ENCODE measurements at places on chromosomes 16 and 17. TPM values are rescaled to one million over a fixed set of nuclear protein-coding genes. Genes with fewer than 3 reads are reported as not detected.

DNA sequence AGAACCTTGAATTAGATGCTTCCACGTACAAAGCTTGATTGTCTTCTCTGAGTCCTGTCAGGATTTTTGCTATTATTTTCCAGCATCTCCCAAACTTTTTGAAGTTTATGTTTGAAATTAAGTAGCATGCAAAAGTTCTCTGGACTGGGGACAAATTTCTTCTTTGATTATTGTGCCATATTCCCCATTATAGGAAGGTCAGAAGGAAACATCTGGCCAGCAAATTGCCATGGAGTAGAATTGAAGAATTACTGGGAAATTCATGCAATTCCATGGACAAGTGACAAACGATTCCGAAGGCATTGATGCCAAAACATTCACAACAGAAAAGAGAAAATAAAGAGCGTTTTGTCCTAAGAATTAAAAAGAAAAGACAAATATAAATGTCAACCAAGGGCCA is 737.2 kb downstream of the CDH11 start:
- no peak for DNase-seq

DNA sequence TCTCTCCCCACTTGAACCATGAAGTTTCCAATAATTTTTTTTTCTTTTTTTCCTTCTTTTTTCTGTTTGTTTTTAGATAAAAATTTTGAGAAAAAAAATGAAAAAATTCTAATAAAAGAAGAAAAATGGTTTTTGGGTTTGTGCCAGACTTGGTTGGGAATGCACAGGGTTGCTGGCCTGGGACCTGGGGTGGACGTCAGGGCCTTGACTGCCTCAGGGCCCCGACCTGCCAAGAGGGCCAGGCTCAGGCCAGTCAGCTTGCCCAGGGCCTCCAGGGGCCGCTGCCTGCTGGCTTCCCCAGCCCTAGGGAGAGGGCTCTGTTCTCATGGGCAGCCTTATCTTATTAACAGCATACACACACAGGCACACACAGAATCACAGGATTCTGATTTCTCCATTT is 6.5 kb downstream of the TBX6 start:
- no peak for DNase-seq

DNA sequence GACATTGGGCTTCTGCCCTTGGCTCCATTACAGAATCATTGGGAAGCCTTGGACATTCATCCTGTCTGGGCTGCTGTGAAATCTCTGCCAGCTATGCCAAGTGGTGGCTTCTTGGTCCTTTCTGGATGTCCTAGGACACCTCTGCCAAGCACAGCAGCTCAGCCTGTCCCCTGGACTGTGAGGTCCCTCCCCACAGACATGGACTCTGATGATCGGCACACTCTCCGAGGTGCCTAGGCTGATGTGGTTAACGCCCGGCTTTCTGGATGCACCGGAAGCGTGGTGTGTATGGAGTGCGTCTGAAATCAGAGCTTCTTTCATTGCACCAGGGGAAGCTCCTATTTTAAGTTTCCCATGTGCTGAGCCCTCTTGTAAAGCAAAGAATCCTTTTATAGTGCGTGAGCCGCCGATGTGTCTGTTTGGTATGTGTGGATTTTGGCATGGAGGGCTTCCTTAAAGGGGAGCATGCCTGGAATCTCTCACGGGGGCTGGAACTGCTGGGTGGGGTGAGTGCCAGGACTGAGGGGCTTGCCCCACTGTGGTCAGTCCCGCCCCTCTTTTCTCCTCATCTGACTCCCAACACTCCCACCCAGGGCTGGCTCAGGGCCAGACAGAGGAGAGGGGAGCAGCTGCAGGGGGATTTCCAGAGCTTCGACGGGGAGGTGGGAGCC is 7.0 kb upstream of the ARHGAP23 start:
- DNase-seq: peak; percentile 80

DNA sequence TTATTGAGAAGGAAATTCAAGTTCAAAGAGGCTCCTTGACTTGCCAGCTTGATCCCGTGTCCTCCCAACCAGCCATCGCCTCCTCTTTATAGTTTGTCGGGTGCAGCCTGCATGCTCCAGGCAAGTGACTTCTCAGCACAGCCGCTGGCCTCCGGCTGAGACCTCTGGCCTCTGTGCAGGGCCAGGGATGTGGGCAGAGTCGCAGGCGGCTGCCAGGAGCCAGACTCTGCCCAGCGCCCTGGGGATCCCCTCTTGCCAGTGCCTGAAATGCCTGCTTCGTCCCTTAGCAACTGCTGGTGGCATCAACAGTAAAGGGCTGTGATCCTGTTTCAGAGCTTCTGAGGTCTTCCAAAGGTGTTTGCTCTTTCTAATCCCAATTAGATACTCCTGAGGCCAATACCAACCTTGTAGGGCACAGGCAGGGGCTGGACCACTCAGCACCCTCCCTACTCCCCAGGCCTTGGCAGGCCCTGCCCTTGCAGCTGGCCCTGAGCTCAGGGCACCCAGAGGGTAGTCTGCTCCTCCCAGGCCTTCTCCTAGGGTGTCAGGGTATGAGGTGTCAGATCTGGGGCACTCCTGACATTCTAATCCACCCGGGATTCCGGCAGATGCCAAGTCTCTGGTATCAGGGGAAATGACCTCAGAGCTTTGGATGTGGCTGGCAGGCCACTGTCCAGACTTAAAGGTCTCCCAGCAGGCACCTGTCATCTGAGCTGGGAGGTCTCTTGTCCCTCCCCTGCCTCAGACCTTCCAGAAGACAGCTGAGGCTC is 68.0 kb upstream of the SIAH1 start:
- DNase-seq: peak; percentile 87

DNA sequence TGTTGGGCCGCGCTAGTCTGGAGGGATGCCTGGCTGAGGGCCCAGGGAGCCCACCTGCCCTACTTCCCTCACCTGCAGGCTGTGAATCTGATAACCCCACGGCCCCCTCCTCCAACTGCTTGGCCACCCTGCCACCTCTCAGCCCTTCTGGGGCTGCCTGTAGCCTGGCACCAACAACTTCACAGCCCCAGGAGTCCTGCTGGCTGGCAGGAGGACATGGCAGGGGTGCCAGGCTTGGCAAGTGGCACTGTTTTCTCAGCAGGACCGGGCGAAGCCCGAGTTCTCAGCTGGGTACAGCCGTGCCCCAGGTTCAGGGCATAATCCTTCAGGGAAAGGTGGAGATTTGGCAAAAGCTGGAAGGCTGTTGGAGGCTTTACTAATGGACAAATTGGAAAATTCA is 129.6 kb downstream of the CMIP start:
- DNase-seq: no peak

GRCh38 chr17:59373882-59374495 is 42.5 kb downstream of the YPEL2 start:
- DNase-seq: peak; percentile 46

DNA sequence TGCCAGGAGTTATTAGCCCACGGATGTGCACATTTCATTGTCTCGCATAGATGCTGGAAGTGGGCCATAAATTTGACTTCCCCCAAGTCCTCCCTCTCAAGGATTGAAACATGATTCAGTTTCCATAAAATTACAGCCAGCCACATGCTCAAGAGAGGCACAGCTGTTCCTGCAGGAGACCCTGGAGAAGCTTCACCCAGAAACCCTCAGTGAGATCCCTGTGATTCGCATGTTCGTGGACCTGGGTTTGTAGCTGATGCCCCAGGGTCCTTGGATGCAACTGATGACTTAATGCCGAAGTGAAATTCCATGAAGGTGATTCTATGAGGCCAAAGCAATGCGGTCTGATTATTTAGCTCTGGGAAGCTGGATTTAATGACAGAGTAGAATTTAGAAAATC is 24.7 kb upstream of the AQP8 start:
- DNase-seq: peak; percentile 61

DNA sequence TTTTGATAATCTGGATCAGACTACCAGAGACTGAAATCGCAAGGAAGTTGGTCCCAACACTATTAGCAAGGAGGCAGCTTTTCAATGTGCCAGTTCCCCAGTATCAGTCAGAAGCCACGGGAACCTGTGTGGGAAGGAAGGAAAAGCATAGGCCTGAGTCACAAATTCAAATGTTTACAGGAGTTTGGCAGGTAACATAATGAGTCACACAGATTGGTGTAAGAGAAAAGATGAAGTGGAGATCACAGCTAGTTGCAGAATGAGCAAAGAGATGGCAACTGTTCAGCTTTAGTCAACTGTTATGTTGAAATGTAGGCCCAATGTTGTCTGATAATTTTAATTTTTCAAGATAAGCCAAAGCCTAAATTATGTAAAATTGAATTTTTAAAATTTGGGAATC is 28.1 kb upstream of the ITGA2B start:
- no peak for DNase-seq

GRCh38 chr17:74874615-74875037 is 1.8 kb upstream of the FDXR start:
- no peak for DNase-seq

- peak; percentile 28 for DNase-seq
Observed at GRCh38 chr16:53502331-53503269, at the start of gene AKTIP. Gene AKTIP (minus strand): TSS chr16:53503209. CDS start chr16:53500259, 2,950 bp downstream.

DNA sequence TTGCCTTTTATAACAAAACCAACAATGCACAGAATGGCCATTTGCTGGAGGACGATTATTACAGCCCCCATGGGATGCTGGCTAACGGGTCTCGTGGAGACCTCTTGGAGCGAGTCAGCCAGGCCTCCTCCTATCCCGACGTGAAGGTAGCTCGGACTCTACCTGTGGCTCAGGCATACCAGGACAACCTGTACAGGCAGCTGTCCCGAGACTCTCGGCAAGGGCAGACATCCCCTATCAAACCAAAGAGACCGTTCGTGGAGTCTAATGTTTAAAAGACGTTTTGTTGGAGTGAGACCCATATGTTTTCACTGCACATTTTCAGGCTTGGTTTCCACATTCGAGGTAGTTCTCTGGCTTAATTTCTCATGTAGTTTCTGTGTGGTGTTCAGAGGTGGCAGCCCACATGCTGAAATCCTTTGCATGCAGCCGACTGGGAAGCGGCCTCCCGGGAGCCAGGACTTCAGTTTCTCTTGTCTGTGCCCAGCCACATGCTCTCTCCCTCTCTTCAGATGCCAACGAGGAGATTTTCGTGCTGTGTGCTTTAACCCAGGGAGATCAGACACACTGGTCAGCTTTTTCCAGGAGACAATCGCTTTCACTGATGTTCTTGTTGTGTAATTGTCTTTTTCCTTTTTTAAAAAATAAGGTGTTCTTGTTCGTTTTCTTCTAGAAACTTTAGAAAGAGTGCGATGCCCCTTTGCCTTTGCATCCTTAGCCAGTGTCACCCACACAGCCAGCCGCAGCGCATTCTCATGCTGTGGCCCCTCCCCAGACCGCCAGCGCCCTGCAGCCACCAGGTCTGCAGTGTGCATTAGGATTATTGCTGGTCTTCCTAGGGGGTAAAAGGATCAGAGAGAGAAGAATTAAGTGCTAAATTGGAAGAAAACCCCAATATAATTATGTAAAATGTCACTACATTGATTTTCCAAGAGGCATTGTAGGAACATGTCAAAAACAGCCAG is 24.1 kb downstream of the CYB561 start:
- no peak for DNase-seq

- DNase-seq: no peak
Observed at GRCh38 chr17:45077643-45078042, 16.5 kb downstream of the NMT1 start.

- DNase-seq: no peak
Observed at GRCh38 chr16:87733190-87733589, 32.6 kb downstream of the KLHDC4 start.

DNA sequence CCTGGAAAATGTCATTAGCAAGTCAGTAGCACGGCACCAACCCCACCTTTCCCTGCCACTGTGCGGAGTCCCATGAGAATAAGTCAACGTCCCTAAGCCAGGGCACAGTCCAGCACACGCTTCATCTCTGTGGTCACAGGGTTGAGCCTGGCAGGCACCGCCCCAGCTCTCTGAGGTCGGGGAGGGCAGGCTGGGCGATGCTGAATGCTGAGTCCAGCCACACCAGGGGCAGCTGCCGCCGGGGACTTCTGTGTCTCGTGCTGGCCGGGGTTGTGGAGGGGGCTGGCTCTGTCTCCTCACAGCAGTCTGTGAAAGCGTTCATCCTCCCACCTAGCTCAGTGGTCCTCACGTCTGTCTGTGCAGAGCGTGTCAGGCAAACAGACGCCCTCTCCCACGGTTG is 53.2 kb downstream of the BANP start:
- peak; percentile 94 for DNase-seq

GRCh38 chr16:48537909-48538745 is 71.9 kb downstream of the N4BP1 start:
- no peak for DNase-seq

DNA sequence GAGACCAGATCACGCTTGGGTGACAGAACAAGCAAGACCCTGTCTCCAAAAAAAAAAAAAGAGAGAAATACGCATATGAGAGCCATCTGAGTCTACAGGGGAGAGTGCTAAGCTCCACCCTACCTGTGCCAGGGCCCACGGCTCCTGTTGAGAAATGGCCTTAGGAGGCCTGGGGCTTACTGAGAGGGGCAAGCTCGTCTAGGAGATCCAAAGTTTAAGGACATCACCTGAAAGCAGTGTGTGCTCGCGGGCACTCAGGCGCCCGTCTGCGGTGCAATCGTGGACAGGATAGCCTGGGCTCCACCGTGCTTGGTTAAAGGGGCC is 14.5 kb upstream of the BAIAP2 start:
- no peak for DNase-seq

- no peak for DNase-seq
Observed at GRCh38 chr16:47448830-47449575, 11.9 kb downstream of the ITFG1 start.

DNA sequence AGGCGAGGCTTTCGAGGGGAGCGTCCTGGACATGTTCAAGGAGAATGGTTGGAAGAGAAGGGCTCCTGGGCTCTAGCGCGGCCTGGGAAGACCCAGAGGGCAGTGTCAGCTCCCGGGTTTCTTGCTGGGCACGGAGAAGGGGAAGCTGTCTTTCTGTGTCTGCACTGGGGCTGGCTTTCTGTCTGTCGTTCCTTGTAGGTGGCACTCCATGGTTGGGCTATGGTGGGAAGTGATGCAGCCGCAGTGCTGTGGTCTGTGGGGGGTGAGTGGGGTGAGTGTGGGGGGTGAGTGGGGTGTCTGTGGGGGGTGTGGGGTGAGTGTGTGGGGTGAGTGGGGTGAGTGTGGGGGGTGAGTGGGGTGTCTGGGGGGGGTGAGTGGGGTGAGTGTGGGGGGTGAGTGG is 13.7 kb downstream of the RNF213 start:
- DNase-seq: no peak

- peak; percentile 84 for DNase-seq
Observed at GRCh38 chr17:7314719-7315569, at the start of gene GPS2. Gene GPS2 (minus strand): TSS chr17:7315360. CDS start chr17:7315052, 308 bp downstream.

GRCh38 chr17:4843321-4844000 is 10.3 kb downstream of the MINK1 start:
- DNase-seq: no peak

- peak; percentile 87 for DNase-seq
Observed at GRCh38 chr17:66950886-66951604, 13.5 kb upstream of the CACNG4 start.

Gene TERB1
- not detected for total RNA-seq

Gene CX3CL1
- total RNA-seq: not detected

Gene PGS1
- 53.2 TPM for total RNA-seq

Gene PYY
- not detected for total RNA-seq

Gene CTRB1
- 3.4 TPM for total RNA-seq

Gene SDR42E2
- not detected for total RNA-seq

Gene IGSF6
- not detected for total RNA-seq

Gene FKBP10
- total RNA-seq: 174 TPM

Gene NATD1
- 24.9 TPM for total RNA-seq

Gene CACNA1G
- total RNA-seq: 0.10 TPM

Gene KRTAP2-3
- total RNA-seq: not detected
